Cortex of kidney (tissue), 1 donor: ENCODE measurements at places on chromosomes 7 and 10.

GRCh38 chr7:86653919-86654659 is 10.4 kb downstream of the GRM3 start:
- DNase-seq, result no peak

DNA sequence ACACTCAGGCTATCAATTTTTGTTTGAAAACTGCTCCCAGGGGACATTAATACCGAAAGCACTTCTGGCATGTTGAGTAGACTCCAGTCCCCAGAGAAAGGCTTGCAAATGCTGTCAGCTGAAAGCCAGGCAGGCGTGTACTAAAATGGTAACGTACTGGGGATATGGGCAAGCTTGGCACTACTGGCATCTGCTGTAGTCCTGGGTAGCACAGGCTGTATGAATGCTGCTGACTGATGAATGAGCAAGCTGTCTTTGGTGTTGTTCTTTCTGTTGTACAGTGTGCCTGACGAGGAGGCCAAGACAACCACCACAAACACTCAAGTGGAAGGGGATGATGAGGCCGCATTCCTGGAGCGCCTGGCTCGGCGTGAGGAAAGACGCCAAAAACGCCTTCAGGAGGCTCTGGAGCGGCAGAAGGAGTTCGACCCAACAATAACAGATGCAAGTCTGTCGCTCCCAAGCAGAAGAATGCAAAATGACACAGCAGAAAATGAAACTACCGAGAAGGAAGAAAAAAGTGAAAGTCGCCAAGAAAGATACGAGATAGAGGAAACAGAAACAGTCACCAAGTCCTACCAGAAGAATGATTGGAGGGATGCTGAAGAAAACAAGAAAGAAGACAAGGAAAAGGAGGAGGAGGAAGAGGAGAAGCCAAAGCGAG is 53.5 kb upstream of the AGBL3 start:
- no peak for DNase-seq

DNA sequence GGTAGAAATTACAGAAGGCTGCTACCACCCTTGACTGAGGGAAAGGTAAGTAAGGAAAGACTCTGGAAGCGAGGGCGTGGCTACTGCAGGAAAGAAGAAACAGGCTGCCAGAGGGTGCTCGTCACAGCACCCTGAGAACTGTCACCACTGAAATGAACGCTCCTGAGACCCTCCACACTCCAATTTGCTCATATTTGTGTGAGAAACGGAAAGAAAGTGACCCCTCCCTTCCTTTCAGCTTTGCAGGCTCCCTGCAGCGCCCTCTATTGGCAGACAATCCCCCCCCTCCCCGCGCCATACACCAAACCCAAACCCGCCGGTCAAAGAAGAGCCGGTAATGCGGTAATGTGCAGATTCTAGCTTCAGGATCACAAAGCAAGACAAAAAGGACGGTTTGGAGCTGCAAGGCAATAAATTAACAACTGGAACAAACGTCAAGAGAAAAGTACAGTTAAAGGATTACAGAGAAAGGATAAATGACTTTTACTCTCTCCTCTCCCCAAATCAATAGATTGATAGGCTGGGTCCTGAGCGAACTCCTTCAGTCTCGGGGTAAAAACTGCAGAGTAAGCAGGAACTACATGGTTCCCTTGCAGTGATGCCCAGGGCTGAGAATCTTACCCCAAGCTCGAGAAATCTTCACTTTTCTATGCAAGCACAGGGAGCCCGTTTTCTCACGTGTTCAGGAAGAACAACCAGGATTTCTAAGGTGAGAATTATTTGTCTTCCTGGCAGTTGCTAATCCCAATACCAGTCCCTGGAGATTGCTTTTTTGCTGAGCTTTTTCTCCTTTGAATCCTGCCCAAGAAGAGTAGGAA is 47.6 kb downstream of the STEAP1B start:
- DNase-seq, result no peak

- no peak for DNase-seq
Observed at GRCh38 chr10:113525713-113526112, 27.1 kb upstream of the HABP2 start.

DNA sequence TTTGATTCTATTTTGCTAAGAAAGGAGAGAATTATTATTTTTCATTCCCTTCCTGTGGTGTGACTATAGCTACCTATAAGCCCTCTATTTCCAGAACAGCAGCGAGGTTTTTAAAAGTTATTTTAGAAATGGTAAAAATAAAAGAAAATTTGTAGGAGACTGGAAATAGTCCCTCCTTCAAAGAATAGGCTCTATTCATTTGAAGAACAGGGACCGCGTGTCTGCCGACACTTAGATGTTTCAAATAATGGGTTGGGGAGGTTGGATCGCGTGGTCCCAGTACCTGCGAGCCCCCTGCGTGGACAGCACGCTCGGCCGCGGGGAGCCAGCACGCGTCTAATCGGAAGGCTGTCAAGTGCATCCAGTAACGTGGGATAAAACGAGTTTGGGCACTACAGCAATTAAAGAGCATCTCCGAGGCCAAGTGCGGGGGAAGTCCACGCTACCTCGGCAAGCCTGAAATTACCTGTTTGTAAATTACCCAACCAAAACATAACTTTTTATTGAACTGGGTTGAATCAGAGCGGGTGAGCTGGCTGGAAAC is 1.0 kb downstream of the CACNA2D1 start:
- DNase-seq, result no peak

DNA sequence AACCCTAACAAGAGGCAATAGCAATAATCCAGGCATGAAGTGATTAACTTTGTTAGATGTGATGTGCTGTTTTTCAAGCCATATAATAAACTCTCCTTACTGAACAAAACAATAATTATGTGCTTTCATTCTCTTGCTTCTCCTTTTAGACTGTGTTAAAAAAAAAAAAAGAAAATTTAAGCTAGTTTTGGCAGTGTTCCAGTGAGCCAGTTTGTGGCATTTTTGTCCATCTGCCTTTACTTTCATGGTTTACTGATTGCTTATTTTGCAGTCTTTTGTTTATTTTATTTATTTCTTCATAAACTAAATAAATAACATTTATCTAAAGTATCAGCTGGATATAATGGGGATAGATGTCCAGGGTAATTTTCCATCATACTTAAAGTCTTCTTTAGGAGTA is 625.3 kb downstream of the CNTNAP2 start:
- no peak for DNase-seq

- DNase-seq, result no peak
Observed at GRCh38 chr7:66296001-66296521, 90.9 kb downstream of the TPST1 start.

- no peak for DNase-seq
Observed at GRCh38 chr10:121678631-121679174, 80.5 kb upstream of the FGFR2 start.

- DNase-seq, result no peak
Observed at GRCh38 chr10:43825421-43825820, 176.7 kb upstream of the ZNF32 start.

- no peak for DNase-seq
Observed at GRCh38 chr10:119289227-119289920, 82.0 kb downstream of the GRK5 start.

- DNase-seq, result no peak
Observed at GRCh38 chr7:73905360-73905759, 44.4 kb downstream of the TMEM270 start.

GRCh38 chr7:29146888-29147609 is 712 bp upstream of the CPVL start:
- DNase-seq, result no peak

GRCh38 chr7:149321978-149322541 is 60.1 kb downstream of the ZNF783 start:
- no peak for DNase-seq

DNA sequence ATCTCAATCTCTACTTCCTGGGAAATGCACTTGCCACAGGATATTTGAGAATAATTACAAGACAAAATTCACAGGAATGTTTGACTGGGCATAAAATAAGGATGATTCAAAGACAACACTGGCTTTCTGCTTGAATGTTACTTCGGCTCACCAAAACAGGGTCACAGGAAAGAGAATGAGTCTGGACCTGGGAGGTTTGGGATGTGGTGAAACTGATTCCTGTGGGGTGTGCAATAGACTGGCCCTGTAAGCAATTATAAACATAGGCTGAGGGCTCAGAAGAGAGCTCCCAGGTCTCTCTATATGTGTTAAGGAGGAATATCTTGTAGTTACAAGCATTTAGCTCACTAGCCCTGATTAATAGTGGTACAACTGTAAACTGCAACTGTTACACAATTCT is 613.9 kb upstream of the CELF2 start:
- DNase-seq, result no peak

DNA sequence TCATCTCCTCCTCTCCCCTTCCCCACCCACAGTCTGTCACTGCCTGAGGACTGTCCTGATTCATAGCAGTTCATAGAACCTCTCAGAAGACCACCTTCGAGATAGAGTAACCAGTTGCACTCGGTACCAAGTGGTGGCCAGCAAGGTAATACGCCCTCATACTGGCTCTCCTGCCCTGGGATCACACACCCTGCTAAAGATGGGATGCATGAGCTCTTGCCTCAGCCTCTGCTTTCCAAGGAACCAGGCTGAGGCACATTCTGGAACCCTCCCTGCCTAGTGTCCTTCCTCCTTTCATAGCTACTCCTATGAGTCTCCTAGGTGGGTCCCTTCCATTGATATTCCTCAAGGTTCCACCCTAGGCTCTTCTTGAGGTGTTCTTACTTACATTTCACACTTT is 15.5 kb downstream of the CFAP43 start:
- DNase-seq, result no peak

- DNase-seq, result no peak
Observed at GRCh38 chr7:128777156-128778123, 1.8 kb upstream of the OPN1SW start.

DNA sequence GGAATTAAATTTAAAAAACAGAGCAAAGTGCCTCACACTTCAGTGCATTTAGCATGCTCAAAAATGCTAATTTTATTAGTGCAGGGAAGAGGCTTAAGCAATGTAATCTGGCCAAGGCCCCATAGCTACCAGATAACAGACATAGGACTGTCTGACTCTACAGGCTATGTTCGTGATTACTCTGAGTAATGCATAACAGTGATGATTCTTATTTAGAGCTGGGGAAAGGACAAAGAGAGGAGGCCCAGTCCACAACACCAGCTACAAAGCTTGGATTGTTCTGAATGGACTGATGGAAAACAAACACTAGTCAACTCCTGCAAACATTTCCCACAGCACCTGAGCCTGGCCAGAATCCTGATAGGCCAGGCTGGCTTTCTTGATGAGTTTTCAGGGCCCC is 8.4 kb upstream of the CH25H start:
- DNase-seq, result no peak

GRCh38 chr10:132939378-132939955 is 2.9 kb downstream of the CFAP46 start:
- DNase-seq, result no peak

DNA sequence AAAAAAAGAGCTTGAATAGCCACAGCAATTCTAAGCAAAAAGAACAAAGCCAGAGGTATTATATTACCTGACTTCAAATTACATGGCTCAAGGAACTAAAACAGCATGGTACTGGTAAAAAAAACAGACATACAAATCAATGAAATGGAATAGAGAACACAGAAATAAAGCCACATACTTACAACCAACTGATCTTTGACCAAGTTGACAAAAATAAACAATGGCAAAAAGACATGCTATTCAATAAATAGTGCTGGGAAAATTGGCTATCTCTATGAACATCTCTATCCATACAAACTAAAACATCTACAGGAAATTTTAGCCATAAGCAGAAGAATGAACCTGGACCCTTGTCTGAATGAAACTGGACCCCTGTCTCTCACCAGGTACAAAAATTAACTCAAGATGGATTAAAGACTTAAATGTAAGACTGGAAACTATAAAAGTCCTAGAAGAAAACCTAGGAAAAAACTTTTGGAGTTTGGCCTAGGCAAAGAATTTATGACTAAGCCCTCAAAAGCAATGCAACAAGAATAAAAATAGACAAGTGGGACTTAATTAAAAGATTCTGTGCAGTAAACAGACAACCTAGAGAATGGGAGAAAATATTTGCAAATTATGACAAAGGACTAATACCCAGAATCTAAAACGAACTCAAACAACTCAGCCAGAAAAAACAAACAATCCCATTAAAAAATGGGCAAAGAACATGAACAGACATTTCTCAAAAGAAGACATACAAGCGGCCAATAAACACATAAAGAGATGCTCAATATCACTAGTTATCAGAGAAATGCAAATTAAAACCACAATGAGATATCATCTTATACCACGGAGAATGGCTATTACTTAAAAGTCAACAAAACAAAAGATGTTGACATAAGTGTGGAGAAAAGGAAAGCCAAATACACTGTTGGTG is 72.8 kb upstream of the DDC start:
- DNase-seq, result no peak

GRCh38 chr10:61188101-61188500 is 244.1 kb upstream of the RHOBTB1 start:
- no peak for DNase-seq

- no peak for DNase-seq
Observed at GRCh38 chr10:86600296-86600695, 54.1 kb upstream of the OPN4 start.

- DNase-seq, result no peak
Observed at GRCh38 chr10:89086801-89087521, 96.4 kb downstream of the FAS start.

- DNase-seq, result no peak
Observed at GRCh38 chr10:24010436-24010970, 198.4 kb upstream of the KIAA1217 start.

GRCh38 chr10:125661941-125662515 is 20.9 kb downstream of the TEX36 start:
- DNase-seq, result no peak

GRCh38 chr7:12210179-12211053 is 678 bp upstream of the TMEM106B start:
- DNase-seq, result no peak

DNA sequence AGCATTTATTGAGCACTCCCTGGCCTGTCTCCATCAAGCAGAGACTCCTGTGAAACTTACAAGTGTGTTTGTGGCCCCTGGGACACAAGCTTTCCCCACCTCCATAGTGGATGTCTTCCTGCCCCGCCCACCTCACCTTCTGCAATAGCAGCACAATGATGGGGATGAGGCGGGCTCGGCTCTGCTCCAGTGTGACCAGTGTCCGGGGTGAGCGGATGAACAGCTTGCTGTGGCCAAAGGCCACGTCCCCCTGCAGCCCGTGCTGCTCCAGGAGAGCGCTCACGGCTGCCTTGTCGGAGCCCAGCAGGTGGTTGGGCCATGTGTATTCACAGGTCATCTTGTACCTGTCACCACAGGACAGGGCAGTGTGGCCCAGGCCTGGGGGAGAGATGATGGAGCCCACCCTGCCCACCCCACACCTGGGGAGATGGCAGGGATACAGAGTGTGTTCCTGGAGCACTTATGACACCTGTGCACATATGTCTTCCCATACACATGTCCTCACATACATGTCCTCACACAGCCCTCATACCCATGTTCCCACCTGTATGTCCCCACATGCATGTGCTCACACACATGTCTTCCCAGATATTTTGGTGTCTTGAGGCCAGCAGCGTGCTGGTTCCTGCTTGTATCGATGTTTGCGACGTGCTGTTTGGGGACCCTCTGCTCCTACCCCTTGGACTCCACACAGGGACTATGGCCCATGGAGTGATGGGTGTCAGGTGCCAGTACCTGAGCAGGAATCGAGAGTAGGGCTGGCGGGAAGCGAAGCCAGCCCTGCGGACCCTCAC is 12.7 kb downstream of the MYO1G start:
- DNase-seq, result no peak

- no peak for DNase-seq
Observed at GRCh38 chr10:24824536-24824935, 100.8 kb upstream of the ARHGAP21 start.
